ENCODE measurements at places on chromosomes 12 and 14.

DNA sequence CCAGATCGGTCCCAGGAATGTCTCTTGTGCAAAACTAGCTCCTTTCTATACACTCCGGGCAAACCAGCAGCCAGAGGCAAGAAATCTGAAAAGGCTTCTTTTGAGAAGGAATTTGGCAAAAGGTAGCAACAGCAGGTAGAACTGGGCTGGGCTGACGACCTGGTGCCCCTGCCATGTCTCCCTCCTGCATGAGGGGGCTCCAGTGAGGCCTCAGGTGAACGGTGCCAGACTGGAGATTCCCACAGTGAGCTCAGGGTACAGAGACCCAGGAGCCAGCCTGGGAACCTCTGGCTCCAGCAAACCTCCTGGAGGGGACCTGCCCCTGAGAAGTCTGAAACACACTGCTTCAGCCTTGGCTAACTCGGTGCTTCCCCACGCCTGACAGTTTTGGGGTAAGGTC, 10.8 kb downstream of the ITPK1 start:
- no peak for DNase-seq

DNA sequence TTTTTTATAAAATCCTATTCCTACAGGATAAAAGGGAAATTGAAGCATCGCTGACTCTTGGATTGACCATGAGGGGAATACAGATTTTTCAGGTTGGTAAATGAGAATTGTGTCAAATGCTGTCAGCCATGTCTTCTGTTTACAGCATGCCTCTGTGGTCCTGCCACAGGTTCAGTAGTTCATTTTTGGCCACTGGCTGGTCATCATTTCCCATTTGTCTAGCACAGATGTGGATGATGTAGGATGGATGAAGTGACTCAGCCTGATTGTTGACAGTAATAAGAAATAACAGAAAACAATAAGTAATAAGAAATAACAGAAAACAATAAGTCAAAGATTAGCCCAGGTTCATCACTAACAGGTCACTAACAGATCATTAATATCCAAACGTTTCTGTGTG, 59.8 kb downstream of the FRMD6 start:
- DNase-seq: no peak

- DNase-seq: no peak
Observed at GRCh38 chr14:99837822-99838221, 44.6 kb downstream of the EML1 start.

GRCh38 chr12:75779891-75780496, 251.6 kb downstream of the PHLDA1 start:
- DNase-seq: no peak

DNA sequence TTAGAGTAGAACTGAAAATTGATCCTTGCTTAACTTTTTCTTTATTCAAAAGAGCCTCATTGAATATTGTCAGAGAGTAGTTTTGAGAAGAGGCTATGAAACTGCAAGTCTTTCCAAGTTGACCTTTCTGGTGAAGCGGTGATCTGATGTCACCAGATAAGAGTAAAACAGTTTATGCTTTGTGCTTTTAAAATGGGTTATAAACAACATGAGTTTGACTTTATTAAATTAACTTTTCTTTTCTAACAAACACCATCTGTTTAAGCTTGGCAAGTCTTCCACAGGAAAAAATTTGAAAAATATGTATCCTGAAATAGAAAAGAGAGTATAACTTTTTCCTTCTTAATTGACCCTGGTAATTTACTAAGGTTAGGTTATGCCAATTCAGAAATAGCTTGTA, 408.7 kb upstream of the NOVA1 start:
- DNase-seq: no peak

DNA sequence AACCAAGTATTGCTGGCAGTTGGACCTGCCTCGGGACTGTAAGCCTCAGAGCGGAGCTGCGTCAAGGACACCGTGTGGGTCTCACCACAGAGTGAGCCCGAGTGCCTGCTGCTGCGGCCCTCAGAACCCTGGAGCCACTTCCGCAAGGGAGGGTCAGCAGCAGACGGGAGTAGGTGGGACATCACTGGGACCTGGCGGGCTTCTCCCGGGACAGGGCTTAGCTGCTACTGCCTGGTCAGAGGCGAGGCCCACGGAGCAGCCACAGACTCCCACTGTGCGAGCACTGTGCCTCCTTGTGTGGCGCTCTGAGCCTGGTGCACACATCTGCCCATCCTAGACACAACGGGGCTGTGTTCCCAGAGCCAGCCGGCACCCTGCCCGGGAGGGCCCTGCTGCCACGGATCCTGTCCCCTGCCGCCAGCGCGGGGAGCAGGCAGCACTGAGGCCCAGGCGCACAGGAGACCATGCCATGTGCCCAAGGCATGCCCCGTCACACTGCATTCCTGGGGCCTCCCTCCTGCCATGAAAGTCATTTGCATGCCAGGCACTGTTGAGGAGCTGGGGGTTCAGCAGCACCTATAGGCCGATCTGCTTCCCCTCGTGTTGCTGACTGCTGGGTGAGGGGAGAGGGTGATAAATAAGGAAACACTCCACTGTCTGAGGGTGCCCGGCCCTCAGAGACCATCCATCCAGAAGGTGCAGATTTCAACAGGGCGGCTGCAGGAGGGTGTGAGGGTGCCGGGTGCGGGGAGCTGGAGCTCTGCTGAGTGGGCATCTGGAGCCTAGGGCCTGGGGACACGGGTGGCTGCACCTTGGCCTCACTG, 10.0 kb downstream of the HIP1R start:
- no peak for DNase-seq

GRCh38 chr12:128069359-128069997, 197.5 kb upstream of the TMEM132C start:
- no peak for DNase-seq

- no peak for DNase-seq
Observed at GRCh38 chr12:109656743-109657142, 56.9 kb upstream of the FAM222A start.

DNA sequence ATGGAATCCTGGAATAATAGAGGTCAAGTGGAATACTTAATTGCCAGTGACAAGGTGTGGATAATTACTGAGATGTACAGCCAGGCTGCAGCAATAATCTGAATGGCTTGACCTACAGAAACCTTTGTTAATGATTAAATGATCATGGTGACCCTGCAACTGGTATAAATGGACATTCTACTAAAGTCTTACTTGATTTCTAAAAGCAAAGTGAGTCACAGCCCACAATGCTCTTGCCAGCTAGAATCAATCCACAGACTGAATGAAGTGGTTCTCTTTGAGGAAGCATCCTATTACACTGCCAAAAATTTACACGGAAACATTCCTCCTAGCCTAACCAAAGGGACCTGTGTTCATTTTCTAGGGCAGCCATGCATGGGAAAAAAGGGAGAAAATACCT, 518.5 kb downstream of the SOX5 start:
- DNase-seq: no peak

GRCh38 chr12:12598864-12599263, 12.8 kb upstream of the CREBL2 start:
- no peak for DNase-seq

- no peak for DNase-seq
Observed at GRCh38 chr12:123395236-123395635, 11.3 kb downstream of the KMT5A start.

DNA sequence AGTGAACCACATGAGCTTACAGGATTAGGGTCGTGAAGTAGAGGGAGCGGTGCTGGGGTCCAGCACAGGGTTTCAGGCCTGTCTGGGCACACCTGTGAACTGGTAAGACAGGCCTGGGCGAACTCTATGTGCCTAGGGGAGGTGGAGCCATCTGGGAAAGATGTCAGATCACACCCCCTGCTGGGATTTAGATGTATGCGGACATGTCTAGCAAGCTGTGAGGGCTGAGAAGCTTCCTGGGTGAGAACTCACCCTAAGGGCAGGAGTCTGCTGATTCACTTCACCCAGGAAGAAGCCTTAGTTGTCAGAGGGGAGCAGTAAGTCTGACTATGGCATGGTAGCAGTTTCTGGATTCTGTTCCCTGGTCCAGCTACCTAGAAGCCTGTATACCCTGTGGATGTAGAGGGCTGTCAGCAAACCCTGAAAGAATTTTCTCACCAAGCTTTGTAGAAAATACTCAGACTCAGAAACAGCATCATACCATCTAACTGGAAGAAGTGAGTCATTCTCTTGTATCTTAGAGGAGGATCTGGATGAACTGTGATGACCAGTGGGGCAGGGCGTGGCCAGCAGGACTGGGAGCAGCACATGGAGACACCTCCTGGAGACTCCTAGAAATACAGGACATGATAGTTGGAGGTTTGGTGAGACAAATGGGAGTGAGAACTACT, 11.2 kb upstream of the PYGL start:
- DNase-seq: no peak

GRCh38 chr12:129588142-129588541, 315.7 kb downstream of the TMEM132D start:
- no peak for DNase-seq

GRCh38 chr12:107026806-107027635, 40.1 kb upstream of the MTERF2 start:
- DNase-seq: no peak

DNA sequence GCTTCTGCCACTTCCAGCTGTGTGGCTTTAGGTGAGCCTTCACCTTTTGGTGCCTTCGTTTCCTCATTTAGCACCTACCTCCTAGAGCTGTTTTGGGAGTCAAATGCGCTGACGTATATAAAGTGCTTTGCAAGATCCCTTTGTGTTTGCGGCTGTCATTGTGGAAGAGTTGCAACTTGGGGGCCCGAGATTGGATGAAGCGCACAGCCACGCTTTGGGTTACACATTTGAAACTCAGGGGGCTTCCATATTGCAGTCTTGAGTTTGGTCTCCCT, 636 bp upstream of the ARL6IP4 start:
- no peak for DNase-seq

- no peak for DNase-seq
Observed at GRCh38 chr12:21434699-21435098, 2.8 kb upstream of the PYROXD1 start.

DNA sequence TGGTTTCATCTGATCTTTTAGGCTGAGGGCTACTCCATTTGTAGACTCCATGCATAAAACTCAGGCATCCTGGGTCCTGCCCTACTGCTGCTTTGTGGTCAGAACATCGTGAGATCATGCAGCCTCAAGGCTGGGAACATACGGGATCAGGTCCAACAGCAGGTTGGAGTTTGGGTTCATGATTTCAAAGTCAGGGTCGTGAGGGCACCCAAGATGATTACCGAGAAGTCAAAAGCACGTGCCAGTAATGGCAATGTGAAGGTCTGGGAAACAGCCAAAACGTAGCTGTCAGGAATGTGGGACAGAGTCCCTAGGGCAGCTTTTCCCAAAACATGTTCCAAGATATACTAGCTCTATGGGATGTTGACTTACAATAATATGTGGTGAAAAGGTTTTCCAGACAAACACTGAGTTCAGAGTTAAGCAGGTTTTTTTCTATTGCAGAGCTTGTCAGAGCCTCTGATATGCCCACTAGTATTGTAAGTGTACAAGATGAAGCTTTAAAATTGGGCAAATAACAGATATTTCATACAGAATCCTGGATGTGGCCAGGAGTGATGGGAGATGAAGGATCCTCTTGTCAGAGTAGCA, 130.3 kb upstream of the DNM1L start:
- DNase-seq: no peak

- DNase-seq: no peak
Observed at GRCh38 chr12:48995086-48995879, 3.9 kb downstream of the DDN start.

DNA sequence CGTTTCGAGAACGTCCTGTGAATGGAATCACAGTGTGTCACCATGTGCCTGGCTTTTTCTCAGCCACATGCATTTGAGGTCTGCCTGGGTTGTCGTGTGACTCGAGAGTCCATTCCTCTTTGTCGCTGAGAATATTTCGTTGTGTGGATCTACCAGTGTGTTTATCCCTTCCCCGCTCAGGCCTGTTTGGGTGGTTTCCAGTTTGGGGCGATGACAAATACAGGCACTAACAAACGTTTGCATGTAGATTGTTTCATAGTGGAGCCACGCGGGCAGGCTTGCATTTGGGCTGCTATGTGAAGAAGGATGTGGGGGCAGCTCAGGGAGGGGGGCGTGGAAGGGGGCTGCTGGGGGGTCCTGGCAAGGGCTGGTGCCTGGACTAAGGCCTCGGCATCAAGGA, 14.1 kb downstream of the RIN3 start:
- DNase-seq: no peak

GRCh38 chr14:95683793-95684192, 2.4 kb upstream of the TCL1B start:
- DNase-seq: no peak

DNA sequence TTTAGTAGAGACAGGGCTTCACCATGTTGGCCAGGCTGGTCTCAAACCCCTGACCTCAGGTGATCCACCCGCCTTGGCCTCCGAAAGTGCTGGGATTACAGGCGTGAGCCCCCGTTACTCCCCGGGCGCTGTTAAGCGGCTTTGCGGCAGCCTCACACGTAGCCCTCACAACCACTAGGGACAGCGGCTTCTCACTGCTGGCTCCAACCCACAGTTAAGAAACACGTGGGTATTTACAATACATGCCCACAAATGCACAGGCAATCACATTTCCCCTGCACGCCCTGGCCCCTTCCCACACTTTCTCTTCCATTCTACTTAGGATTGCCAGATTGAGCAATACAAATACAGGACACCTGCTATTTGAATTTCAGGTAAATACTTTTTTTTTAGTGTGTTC, 37.0 kb upstream of the EIF5 start:
- DNase-seq: no peak

DNA sequence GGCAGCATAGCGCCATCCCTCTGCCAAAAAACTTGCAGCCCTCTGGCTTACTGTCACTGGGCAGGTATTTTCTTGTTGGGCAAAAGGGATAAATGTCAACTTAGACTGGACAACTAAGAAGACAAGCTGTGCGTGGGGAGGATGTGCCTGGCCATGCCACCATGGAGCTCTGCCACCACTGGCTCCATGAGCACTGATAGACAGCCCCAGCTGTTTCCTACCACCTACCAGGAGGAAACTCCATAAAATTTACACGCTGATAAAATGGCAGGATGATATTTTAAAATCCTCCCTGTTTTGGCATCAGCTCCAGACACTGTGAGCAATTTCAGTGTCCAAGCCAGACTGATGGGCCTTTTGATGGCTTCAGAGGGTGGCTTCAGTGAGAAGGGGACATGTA, 7.1 kb upstream of the GALNT16 start:
- DNase-seq: no peak

DNA sequence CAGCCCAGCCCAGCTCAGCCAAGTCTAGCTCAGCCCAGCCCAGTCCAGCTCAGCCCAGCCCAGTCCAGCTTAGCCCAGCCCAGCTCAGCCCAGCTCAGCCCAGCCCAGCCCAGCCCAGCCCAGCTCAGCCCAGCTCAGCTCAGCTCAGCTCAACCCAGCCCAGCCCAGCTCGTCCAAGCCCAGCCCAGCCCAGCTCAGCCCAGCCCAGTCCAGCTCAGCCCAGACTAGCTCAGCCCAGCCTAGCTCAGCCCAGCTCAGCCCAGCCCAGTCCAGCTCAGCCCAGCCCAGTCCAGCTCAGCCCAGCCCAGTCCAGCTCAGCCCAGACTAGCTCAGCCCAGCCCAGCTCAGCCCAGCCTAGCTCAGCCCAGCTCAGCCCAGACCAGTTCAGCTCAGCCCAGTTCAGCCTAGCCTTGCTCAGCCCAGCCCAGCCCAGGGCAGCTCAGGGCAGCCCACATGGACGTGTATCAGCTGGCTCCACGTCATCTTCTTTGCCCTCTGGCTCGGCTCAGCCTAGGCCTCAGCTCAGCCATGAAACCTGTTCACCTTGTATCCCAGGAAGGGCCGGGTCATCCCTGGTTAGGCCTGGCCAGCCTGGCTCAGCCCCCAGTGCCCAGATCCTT, 185.6 kb downstream of the TMEM121 start:
- DNase-seq: no peak

GRCh38 chr14:83253870-83254269, 1720.2 kb upstream of the SEL1L start:
- DNase-seq: no peak

GRCh38 chr12:58415716-58416115, 474.3 kb downstream of the ATP23 start:
- DNase-seq: no peak

- DNase-seq: no peak
Observed at GRCh38 chr12:39237004-39237403, 205.9 kb downstream of the KIF21A start.
